ENCODE measurements at places on chromosomes 6 and 20.

DNA sequence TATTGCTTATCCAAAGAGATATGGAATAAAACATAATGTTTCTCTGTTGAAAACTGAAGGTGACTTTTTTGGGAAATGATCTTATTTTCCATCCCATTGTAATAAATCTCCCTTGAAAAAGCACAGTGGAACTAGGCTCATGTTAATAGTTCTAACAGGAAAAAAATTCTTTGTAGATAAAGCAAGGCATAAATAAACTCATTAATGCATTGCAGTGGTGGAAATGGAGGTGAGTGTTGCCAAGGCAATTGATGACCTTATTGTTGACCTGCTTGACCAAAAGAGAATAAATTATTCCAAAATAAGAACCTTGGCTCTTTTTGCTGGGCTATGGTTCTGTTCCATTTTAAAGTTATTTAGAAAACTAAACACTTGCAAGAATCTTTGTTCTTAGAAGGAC, 55.2 kb downstream of the TRMT11 start:
- no peak for DNase-seq

DNA sequence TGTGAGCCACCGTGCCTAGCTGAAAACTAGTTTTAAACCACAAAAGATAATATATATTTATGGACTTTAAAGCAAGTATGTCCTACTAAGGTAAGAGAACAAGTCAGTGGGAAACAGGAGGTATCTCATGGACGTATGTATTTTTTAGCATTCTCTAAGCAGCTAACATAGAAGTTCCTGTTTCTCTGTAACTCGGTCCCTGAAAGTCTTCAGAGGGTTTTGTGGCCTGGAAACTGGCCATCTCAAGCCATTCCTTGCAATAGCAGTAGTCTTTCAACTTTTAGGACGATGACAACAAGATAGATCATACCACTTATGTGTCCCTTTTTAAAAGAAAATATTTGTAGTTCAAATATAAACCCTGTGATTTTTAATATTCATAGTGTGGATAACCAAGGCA, 95.6 kb upstream of the RALGAPA2 start:
- DNase-seq: no peak

- no peak for DNase-seq
Observed at GRCh38 chr6:52846002-52846401, 5.4 kb upstream of the GSTA5 start.

GRCh38 chr6:130152908-130153510, 69.7 kb downstream of the SAMD3 start:
- DNase-seq: no peak

- DNase-seq: no peak
Observed at GRCh38 chr6:25122001-25122400, 157.2 kb upstream of the CARMIL1 start.

DNA sequence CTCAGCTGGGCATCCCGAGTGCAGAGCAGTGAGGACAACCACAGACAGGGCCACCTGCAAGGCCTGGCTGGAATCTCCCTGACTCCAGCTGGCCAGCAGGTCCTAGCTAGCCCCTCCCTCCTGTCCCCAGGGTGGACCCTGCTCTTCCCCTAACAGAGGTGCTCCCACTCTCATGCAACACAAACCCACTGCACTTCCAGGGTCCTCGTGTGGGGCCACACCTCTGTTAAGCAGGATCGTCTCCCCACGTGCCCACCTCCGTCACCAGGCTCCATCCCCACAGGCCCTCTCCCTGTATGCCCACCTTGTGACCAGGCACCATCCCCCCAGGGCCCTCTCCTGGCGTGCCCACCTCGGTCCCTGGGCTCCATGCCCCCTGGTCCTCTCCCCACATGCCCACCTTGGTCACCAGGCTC, 17.3 kb downstream of the TAF4 start:
- DNase-seq: no peak

- no peak for DNase-seq
Observed at GRCh38 chr6:81237226-81237625, 515.3 kb downstream of the TENT5A start.

DNA sequence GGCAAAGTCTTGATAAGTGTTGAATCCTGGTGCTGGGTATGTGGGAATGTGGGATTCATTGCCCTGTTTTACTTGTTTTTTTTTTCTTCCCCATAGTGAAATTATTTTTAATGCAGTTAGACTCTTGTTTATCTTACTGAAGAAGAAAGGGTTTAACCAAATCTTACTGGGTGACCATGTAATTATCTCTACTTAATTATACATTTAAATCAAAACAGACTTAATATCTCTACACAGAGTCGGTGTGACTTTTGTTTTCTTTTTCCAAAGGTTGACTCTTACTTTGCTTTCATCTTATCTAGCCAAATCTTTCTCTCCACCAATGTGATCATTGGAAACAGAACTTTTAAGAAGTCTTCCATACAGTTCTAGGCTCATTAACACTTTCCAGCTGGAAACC, 67.7 kb upstream of the DYNLRB1 start:
- no peak for DNase-seq

DNA sequence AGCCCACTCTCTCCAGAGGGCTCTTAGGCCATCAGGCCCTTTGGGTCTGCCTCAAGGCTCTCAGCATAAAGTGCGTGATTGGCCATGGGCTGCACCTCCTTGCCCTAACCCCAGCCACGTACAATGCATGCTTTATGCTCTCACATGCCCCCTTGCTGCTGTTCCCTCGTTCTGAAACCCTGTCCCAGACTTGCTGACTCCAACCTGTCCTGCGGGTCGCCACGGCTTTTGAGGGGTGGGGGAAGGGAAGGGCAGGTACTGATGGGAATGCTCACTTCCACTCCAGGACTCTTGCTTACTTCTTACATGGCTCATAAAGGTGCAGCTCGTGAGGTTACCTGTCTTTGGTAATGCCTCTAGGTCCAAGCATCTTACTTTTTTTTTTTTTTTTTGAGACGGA, 6.0 kb downstream of the ARMC12 start:
- no peak for DNase-seq

GRCh38 chr6:131125431-131125830, 9.8 kb upstream of the AKAP7 start:
- no peak for DNase-seq

- no peak for DNase-seq
Observed at GRCh38 chr6:31813465-31813849, 1.6 kb downstream of the HSPA1L start.

DNA sequence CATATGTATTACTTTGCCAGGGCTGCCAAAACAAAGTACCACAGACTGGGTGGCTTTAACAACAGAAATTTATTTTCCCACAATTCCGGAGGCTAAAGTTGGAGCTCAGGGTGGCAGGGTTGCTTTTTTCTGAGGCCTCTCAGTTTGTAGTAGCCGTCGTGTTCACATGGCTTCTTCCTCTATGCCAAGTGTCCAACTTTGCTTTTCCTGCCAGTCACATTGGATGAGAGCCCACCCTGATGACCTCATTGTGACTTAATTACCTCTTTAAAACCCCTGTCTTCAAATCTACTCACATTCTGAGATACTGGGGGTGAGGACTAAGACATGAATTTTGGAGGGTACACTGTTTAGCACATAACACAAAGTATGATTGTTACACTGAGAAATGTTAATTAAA, 9.9 kb upstream of the ECT2L start:
- DNase-seq: no peak

DNA sequence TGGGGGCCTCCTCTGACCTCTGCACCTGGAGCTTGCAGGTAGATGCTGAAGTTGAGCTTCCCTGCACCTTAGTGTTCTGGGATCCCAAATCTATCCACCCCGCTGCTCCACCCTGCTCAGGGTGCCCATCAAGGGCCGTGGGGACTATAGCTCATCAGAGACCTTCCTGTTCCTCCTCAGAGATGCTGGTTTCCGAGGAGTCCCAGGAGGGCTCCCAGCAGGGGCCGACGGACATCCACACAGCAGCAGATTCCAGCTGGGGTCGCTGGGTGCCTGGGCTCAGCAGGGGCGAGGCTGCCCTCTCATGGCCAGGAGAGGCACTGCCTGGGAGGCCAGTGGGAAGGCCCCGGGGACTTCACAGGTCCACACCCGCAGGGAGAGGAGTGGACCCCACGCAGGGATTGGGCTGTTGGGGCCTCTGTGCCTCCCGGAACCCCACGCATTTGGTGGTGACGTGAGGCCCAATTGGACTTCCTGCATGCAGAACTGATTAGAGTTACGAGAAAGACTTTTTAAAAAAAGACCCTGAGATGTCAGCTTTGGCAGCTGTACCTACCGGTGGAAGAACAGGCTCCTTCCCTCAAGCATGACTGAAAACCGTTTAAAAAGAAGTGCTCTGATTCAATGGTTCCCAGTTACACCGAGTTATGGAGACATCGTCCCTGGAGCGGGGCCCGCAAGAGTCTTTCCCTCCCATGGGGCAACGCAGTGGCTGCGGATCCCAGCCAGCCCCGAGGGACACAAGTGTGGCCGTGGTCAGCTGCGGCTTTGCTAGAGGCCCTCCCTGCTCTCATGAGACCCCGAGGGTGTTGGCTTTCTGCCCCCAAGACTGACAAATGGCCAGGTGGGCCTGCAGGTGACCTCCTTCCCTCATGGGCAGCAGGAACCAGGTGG, 25.3 kb upstream of the SLCO4A1 start:
- DNase-seq: no peak

GRCh38 chr6:113304116-113304515, 553.0 kb upstream of the MARCKS start:
- DNase-seq: no peak

DNA sequence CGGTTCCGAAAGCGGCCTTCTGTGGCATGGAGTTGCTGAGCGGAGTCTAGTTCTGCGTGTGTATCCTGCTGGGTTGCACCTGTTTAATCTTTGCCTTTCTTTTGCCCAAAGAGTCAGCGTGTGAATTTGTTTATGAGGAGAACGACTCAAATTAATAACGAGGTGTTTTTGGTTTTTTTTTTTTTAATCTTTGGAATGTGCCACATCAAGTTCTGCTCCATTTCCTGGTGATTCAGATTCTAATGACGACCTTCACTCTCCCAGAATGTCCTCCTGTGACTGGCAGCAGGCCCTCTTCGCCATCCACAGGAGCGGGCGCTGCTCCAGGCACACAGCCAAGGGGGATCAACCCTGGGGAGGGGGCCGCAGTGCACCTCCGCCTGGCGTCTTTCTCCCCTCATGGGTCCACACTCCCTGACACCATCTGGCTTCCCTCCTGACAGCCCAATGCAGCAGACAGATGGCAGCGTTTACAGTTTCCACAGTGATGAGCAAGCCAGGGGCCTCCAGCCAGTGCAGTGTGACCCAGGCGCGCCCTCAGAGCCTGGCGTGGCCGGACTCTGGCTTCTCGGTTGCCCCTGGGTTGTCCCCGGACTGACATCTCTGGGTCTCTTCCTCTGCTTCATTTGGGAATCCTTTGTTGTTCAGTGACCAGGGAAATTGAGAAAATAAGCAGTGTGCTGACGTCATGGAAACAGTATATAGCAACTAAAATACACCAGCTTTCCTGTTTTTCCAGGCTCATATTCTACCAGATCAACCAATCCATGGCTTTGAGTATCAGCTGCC, 27.5 kb upstream of the AFDN start:
- DNase-seq: no peak

DNA sequence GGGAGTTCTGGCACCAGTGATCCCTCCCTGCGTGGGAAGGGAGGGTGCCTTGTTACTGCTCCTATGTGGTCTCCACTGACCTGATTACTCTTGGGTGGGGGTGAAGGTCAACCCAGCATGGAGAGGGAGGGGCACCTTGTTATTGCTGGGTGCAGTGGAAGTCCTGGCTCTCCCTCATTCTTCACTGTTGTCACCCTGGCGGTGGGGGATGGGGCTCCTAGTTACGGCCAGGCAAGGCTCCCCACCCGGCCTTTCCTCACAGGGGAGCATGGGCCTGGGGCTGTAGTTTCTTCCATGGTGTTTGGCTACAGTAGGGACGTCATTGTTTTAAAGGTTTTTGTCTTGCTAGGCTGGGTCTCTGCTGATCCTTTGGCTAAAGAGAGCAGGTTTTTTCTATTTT, 40.8 kb downstream of the PACSIN1 start:
- no peak for DNase-seq

DNA sequence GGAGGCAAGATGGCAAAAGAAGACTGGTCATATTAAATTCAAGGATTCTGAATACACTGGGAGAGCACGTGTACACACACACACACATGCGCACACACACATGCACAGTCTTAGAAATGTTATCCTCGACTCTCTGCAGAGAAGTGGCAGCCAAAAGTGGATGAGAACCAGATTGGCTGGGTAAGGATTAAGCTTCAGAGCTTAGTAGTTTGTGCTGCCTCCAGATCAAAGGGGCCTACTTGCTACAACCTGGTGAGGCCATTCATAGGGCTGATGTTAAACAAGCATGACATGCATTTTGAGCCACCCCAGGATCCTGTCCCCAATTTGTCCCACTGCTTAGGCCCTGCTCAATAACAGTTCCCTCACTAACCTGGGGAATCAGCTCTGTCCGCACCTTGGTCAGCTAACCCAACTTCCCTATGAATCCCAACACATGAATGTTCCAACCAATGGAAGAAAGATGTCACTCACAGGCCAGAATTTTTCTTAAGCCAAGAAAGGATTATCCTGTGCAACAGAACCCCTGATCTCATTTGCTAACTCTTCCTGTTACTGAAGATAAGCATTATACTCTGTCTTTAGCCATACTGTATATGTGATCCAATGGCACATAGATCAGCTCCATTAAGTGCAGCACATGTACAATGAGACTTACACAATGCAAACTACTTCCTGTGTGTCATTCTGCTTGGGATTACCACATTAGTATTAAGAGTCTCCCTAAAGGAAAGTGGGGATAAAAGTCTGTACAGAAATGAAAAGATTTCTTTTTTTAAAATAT, 31.0 kb downstream of the TOMM6 start:
- DNase-seq: no peak

GRCh38 chr20:46698788-46699187, 9.5 kb upstream of the TP53RK start:
- no peak for DNase-seq

DNA sequence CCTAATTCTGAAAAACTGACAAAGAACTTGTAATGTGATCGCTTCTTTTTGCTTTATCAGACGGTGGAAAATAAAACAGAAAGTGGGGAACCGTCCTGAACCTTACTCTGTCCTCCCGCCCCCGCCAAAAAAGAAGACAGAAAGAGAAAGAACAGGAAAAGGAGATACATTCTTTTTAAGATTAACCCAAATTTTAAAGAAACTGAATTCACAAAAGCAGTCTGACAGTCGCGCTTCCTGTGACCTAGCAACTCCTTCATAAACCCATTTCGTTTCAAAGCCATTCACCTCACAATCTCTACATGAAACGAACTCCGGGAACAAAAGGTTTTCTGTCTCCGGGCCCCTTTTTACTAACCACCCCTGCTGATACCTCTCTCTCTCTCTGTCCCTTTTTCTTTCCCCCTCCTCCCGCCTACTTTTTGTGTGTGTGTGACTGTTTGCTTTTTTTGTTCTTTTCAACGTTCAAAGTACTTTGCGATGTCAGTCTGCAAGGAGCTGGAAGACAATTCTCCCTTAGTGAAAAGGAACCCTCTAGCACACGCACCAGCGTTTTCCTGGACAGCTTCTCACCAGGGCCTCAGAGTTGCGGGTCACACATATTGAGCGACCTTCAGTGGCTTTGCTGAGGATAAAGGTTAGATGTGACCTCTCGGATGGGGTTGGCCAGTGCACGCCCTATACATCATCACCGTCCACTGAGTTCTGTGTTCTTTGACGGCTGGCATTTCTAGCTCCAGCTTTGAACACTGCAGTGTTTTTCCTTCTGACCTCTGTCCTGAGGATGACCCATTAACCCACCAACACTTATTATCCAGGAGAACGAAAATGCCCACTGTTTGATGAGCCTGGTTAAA, 530 bp upstream of the NEDD9 start:
- no peak for DNase-seq

All from NCI-H1417 treated with DMSO at 0.1 percent for 48 hours (cell line).